ENCODE measurements at places on chromosomes 16 and 17. TPM values are rescaled to one million over a fixed set of nuclear protein-coding genes. Genes with fewer than 3 reads are reported as not detected.

TP53TG3F gene
- total RNA-seq: not detected

SPAG5 gene
- 37.7 TPM for total RNA-seq

GRCh38 chr17:8672326-8672725, 41.8 kb upstream of the MYH10 start:
- no peak overlapping the region for H3K27ac ChIP-seq
- H3K4me1 ChIP-seq: no peaks in the 10 kb centered on the region
- DNase-seq: no peak
- no peaks in the 10 kb centered on the region for H3K27me3 ChIP-seq
- no peak overlapping the region for H3K4me3 ChIP-seq

GRCh38 chr17:37425268-37425667, 18.6 kb downstream of the TADA2A start:
- DNase-seq: no peak
- no peaks in the 10 kb centered on the region for H3K27me3 ChIP-seq
- peaks cover 52% of the 10 kb centered on the region for H3K36me3 ChIP-seq
- no peak overlapping the region for H3K27ac ChIP-seq
- H3K4me1 ChIP-seq: no peaks in the 10 kb centered on the region

DNA sequence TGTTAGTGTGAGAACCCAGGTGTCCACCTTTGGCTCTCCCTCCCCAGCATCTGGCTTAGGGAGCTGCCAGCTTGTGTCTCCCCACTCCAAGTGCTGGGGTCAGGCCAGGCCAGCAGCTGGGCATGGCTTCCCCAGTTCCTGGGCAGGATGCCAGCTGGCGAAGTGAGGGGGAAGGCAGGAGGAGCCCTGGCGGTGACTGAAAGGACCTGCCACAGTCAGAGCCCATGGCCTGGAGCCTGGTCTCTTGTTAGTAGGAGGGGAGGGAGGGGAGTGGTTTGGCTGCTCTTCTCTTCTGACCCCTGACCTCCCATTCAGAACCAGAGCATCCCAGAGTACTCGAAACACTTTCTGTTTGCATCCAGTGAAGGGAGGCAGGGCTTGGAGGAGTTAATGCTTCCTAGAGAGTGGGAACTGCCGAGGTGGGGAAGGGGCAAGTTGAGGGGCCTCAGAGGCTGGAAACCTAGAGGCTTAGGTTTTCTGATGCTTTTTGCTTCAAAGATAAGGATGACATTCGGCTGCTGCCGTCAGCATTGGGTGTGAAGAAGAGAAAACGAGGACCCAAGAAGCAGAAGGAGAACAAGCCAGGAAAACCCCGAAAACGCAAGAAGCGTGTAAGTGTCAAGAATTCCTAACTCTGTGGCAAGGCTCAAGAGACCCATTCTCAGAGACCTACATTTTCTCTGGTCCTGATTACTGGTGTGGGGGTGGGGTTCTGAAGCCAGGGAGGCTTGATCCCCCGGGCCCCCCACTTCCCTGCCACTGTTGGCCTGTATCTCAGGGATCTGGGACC, 772 bp downstream of the CHD3 start:
- H3K4me1 ChIP-seq: peaks cover 41% of the 10 kb centered on the region
- H3K27ac ChIP-seq: no peak overlapping the region
- H3K27me3 ChIP-seq: no peaks in the 10 kb centered on the region
- DNase-seq: peak; percentile 38
- H3K4me3 ChIP-seq: peak overlapping the region; percentile 87
